ENCODE measurements at places on chromosomes 1 and 21. TPM values are rescaled to one million over a fixed set of nuclear protein-coding genes. Genes with fewer than 3 reads are reported as not detected.

GRCh38 chr1:112778137-112778536, 63.0 kb upstream of the PPM1J start:
- DNase-seq, result no peak

The RNU1-2 gene
- not detected for polyA plus RNA-seq

DNA sequence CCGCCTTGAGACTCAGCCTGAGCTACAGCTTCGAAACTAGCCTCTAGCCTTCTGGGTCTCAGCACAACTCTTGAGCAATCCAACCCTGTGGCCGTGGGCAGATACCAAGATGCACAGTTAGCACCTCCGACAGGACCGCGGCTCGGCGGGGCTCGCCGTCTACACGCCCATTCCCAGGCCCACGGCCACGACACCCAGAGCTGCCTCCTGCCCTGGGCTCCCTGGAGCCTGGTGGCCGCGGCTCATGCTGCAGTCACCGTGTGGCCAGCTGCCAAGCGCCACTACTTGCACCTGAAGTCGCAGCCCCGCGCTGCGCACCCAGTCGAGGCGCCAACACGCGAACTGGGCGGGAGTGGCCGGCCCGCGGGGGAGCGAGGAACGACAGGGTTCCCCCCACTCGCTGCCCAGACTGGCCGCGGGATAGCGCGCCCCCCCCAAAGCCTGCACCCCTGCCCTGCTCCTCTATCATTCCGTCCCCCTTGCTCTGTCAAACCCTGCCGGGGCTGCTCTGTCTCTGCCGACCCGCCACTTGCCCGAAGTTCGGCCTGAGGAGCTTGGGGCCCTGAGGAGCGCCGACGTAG, 729 bp upstream of the CDCA8 start:
- DNase-seq, result no peak

- no peak for DNase-seq
Observed at GRCh38 chr1:214364386-214364785, 83.4 kb downstream of the SMYD2 start.

DNA sequence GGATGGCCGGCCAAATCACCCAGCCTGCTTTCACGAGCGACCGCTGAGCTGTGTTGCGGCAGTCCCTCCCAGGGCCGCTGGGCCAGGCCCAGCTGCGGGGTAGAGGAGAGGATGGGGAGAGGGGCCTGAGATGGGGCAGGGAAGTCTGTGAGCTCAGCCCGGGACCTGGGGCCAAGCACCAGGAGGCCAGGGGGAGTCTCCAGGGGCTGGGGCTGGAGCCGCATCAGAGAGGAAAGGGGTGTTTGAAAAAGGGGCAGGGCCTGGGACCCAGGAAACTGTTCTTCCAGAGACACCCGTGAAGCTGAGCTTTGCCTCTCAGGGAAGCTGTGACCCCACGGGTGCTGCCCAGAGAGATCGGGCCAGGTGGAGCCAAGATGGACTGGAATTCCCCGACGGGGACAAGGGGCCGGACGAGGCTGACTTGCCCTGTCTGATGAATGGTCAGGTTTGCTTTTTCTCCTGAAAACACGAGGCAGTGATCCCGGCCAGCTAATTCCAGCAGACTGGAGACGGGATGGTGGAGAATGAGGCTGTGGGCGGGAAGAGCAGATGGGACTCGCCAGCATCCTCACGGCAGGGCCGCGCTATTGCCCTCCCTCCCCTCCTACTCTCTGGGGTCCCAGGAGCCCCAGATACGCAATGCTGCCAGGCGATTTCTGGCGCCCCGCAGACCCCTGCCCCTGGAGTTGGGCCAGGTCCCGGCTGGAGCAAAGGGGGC, 40.3 kb upstream of the COL18A1 start:
- DNase-seq, result no peak

DNA sequence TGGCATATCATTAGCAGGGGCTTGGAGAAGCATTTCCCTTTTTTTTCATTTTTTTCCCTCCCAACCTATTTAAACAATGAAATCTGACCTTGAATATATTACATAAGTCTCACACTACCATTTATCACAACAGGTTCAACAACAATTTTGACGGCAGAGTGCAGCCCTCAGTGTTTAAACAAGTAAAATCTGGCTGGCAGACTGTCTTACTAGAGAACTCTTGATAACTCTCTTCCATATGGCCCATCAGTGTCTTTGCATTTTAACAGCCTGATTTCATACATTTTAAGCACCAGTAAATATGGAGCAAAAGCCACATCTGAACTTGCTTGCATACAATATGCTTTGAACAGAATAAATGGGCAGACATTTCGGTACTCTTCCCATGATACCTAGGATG, 213.0 kb downstream of the KCTD3 start:
- no peak for DNase-seq

- DNase-seq, result no peak
Observed at GRCh38 chr21:41948901-41949300, 4.9 kb downstream of the C2CD2 start.

The TRIM58 gene
- 2.3 TPM for polyA plus RNA-seq

The RAB7B gene
- polyA plus RNA-seq, result 3.7 TPM

DNA sequence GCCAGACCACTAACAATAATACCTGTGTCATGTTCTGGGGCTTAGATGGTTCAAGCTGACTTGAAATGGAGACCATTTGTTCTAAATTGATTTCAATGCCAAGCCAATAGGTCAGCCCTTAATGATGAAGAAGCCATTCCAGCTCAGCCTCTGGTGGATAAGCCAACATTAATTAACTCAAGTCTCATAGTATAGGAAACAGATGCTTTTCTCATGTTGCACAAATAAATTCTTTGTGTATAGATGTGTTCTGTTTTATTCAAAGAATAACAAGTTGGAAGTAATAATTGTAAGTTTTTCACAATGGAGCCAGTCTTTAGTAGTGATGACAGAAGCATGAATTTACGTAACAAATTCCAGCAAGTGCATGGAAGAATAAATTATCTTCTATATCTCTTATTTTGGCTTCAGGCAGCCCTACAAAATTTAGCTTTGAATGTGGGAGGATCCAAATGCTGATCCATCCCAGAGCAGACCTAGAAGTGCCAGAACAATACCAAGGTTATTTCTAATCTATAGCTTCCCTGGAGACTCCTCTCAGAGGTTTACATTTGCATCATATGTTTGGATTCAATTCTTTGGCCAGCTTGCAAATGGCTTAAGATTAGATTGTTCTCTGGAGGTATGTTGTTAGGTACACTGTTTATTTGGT, 42.2 kb upstream of the C1orf105 start:
- DNase-seq, result no peak

The HPCA gene
- polyA plus RNA-seq, result 0.66 TPM

The KIAA1614 gene
- 8.5 TPM for polyA plus RNA-seq

The NCAM2 gene
- 9.7 TPM for polyA plus RNA-seq

The GCSAML gene
- 0.61 TPM for polyA plus RNA-seq

DNA sequence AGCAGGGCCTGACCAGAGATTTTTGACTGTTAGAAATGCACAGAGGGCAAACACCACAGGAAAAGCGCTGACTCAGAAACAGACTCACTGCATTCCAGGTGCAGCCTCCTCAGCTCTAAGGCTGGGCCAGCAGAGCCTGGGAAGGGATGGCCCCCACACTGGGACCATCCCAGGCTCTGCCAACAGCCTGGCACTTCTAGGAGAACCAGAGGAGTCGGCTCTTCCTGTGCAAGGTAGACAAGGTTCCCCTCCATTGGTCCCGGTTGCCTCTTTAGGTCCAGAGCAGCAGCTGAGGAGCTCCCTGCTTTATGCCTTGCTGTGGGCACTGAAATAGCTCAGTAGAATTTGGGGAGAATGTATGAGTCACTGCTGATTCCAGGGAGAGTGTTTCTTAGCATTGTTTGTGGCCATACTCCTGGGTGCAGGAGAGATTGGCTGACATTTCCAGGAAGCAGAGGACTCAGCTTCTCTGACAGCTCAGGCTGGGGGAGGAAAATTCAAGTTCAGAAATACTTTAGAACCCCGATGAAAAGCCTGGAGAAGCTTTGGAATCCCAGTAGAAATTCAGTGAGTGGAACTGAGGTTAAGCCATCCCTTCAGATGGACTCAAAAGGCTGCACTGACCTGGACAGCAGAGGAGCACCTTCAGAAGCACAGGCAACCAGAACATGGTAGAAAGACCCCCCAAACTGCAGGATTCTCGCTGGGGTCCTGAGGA, 19.7 kb downstream of the PRAMEF1 start:
- no peak for DNase-seq

DNA sequence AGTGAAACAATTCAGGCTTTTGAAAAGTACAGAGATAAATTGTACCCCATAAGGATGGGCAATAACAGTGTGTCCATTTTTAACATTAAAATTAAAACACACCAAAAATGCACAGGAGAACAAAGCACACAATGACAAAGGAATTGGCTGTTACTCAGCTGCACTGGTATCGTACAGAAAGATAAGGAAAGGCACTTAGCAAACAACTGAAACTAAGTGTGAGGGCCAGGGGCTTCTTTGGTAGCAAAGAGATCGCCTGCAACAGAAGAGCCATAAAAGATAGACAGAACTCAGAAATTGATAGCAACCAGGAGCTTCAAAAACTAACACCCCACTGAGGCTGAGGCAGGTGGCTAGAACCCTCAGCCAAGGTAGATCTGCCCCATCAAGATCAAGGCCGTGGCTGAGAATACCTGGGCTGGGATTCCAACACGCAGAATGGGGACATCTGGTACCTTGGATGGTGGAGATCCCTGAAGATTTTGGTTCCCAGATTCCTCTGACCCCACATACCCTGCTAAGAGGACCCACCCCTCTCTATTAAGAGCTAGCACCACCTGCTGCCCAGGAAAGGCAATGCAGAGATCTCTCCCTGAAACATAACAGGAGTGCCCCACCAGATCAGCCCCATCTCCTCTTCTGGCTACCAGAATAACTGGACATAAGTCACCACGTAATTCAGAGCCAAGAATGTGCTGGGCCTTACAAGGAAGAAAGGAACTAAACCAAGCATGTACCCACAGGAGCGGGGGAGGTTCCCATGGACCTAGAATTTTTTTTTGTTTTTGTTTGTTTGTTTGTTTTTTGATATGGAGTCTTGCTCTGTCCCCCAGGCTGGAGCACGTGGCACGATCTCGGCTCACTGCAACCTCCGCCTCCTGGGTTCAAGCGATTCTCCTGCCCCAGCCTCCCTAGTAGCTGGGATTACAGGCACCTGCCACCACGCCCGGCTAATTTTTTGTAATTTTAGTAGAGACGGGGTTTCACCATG, 16.2 kb downstream of the PLEKHO1 start:
- DNase-seq, result no peak

The HCRTR1 gene
- not detected for polyA plus RNA-seq

DNA sequence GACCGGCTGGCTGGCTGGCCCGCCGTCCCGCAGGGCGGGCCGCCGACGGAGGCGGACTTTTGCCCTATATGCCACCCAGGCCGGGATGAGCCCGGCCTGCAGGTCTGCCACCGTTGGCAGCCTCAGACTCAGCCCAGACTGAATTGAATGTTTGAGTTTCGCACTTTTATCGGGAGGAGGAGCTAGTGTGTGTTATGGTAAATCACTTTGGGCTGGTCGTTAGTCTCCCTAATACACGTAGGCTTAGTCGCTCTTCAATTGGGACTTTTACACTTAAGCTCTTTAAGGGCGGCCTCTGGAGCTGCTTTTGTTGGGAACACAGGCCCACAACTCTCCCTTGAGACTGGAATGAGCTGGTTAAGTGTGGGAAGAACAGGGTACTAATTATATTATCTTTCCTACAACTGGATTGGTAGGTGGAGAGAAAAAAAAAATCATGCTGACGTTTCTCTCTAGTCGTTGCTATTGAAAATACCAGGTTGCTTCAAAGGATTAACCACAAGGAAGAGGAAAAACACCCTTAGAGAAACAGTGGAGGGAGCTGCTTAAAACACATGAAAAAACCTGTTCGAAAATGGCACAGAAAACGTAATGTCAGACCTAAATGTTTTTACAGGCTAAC, 1.4 kb upstream of the IRF2BP2 start:
- DNase-seq, result no peak

GRCh38 chr1:200006711-200007110, 20.8 kb upstream of the NR5A2 start:
- no peak for DNase-seq

DNA sequence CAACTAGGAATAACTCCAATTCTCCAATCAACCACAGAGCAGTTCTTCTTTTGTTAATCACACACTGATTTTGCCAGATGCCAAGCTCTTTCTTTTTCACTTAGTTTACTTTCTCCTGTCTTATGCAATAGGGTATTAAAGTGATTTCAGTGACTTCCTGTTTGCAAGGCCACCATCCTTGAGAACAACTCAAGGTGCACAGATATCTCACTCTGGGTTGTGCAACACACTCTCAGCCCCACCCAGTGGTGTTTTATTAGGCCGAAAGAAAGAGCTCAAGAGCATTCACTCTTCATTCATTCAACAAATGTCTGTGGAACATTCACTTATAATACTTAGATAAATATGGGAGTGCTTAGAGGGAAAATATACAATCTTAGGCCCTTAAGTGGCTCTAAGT, 352.5 kb downstream of the ZNF326 start:
- no peak for DNase-seq

Data from right renal pelvis (tissue), 4 donors.